ENCODE measurements at places on chromosomes 12 and 14.

- peaks cover 70% of the 10 kb centered on the region for H3K4me1 ChIP-seq
- H3K27me3 ChIP-seq = peaks cover 7% of the 10 kb centered on the region
- H3K27ac ChIP-seq = peak overlapping the region; percentile 99
- peak overlapping the region; percentile 93 for H3K4me3 ChIP-seq
Observed at GRCh38 chr14:73785336-73785833, 66.2 kb upstream of the PTGR2 start.

DNA sequence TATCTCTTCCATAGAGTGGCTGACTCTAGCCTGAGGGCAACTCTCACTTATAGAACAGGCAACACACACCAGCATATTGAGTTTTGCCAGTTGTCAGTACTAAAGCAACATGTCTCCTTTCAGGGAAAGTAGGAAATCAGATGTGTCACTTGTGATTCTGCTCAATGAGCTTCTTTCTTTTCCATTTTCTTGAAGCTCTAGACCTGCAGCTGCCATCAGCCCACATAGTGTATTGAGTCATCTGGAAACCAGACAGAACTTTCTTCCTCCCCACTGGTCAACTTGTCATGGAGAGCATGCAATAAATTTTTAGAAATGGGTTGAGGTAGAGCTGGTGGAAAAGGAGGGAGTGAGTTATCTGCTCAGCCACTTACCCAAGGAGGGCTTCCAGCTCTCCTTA lies 209.0 kb upstream of the PLEKHG7 start:
- no peaks in the 10 kb centered on the region for H3K36me3 ChIP-seq
- H3K27ac ChIP-seq = no peak overlapping the region
- DNase-seq = no peak

- no peaks in the 10 kb centered on the region for H3K36me3 ChIP-seq
- H3K27me3 ChIP-seq = peaks cover 25% of the 10 kb centered on the region
- no peak for DNase-seq
- H3K27ac ChIP-seq = no peak overlapping the region
Observed at GRCh38 chr12:110906516-110906915, 13.9 kb downstream of the MYL2 start.

DNA sequence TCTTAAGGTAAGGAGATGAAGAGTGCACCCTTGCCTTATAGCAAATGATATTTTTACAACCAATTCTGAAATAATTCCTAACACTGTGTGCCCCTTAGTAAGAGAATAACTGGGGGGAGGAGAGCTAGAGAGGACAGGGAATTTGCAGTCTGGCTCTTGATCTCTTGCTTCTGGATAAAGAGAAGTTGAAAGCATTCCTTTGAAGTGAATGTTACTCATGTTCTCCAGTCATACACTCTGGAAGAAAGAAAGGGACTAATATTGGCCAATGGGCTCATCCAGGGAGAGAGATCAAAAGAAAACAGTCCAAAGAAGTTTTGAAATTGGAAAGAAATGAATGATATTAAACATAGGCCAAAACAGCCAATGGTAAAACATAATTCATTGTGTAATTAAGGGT lies 25.3 kb downstream of the C12orf75 start:
- H3K27ac ChIP-seq = peak overlapping the region; percentile 66
- H3K4me3 ChIP-seq = peak overlapping the region; percentile 59
- H3K4me1 ChIP-seq = peaks cover 91% of the 10 kb centered on the region
